ENCODE measurements at places on chromosomes 12 and 14.

DNA sequence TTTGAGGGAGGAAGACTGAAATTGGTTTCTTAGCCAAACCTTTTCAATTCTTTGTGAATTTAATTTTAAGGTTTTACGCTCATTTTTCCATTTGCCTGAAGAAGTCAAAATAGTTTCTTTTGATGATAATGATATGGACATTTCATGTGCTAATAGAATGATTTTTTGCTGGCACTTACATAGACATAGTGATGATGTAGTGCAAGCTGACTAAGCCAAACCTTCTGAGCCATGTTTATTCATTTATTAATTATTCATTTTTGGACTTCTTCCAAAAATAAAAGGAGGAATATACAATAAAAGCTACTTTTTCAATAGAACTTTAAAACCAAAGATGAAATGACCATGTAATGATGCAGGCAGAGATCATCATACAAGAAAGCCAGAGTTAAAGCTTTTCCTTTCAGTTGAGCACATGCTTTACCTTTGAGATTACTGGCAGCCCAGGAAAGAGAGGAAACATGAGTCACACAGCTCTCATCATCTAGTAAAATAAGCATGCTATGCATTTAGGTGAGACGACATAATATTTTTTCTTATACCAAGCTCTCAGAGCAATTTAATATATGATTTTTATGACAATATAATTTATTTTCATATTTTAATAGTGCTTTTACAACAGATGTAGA lies 24.8 kb downstream of the KCNA1 start:
- peak; percentile 24 for DNase-seq

- no peak for DNase-seq
Observed at GRCh38 chr14:94466706-94467370, 9.2 kb downstream of the SERPINA9 start.

DNA sequence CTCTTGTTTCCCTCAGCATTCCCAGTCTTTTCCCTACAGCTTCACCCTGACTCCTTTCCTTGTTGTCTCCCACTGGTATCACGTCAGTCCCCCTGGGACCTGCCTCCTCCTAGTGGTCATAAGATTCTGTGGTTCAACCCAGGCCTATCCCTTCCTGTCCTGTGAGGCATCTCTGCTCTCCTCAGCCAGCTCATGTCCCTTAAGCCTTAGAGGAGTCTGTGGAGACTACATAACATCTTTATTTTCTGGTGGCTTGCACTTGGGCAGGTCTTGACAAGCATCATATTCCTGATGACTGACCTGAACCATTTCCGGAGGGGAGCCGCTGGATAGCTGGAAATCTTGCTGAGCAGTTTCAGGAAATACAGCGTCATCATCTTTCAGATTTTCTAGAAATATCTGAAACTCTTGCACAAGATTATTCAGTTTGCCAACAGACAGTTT lies 688 bp downstream of the C12orf71 start:
- DNase-seq, result peak; percentile 62

DNA sequence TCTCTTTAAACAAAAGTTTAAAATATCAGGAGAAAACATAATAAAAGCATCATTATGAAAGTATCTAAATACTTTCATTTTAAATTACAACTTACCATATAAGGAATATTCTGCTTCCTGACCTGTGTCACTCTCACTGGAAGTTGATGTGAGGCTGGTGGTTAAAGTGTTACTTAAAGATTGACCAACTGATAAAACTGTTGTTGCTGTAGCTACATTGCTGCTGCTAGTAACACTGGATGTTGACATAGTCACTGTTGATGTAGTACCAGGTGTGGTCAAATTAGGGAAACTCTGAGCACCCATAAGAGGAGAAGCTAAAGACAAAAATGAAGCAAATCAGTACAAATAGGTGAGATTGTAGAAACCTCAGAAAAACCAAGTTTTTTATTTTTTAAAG lies 79.9 kb downstream of the HECTD1 start:
- DNase-seq, result no peak

- peak; percentile 43 for DNase-seq
Observed at GRCh38 chr12:14769466-14769968, 33.8 kb downstream of the WBP11 start.

DNA sequence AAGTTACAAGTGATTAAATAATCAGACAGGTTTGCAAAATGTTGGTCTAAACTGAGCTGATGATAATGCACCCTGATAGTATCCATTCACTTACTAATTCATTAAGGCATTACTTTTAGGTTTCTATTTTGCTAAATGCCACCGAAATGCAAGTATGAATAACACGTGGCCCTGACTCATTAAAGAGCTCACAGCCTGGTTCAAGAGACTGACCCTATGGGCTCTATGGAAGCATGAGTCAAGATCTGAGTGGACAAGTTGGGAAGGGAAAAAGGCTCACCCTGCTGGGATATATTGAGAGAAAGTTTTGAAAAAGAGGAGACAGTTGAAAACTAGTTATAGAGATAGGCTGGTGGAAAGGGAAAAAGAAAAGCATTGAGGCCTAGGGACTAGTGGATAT lies 14.8 kb upstream of the LRRC9 start:
- peak; percentile 22 for DNase-seq

DNA sequence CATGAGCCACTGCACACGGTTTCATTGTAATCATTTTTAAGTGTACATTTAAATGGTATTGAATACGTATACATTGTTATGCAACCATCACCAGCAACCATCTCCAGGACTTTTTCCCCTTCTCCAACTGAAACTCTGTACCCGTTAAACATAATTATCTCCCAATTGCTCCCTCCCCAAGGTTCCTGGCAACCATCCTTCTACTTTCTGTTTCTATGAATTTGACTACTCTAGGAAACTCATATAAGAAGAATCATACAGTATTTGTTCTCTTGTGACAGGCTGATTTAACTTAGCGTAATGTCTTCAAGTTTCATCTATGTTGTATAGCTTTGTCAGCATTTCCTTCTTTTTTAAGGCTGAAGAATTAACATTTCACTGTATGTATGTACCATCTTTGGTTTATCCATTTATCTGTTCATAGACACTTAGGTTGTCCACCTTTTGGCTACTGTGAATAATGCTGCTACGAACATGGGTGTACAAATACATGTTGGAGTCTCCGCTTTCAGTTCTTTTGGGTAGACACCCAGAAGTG lies 223.1 kb downstream of the EFCAB11 start:
- DNase-seq, result no peak

GRCh38 chr14:84454114-84454513 lies 1075.8 kb upstream of the FLRT2 start:
- no peak for DNase-seq

- DNase-seq, result no peak
Observed at GRCh38 chr12:15543347-15543746, 221.0 kb downstream of the PTPRO start.

- no peak for DNase-seq
Observed at GRCh38 chr12:78929075-78929418, 64.5 kb downstream of the SYT1 start.

- peak; percentile 16 for DNase-seq
Observed at GRCh38 chr14:51730098-51730497, 78.4 kb downstream of the FRMD6 start.

- peak; percentile 86 for DNase-seq
Observed at GRCh38 chr12:121811434-121812319, 7.9 kb downstream of the SETD1B start.

DNA sequence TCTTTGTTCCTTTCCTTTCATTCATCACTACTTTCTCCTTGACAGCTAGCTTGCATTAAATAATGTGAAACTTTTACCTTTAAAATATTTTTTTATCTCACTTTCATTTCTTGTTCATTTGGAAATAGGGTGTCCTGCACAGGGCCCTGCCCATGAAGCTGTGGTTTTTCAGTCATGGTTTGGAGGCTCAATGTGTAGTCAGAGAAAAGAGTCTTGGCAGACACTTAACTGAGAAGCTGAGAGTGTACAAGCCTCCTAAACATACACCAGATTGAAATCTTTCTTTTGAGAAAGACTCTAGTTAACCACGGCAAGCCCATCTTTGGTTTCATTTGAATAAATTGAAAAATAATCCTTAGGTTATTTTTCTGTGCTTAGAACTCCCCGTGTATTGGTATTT lies 74.2 kb downstream of the KICS2 start:
- DNase-seq, result no peak

Measured in GM23248 (cell line).